ENCODE measurements at places on chromosomes 5 and 9.

GRCh38 chr9:101225271-101225670 lies 159.5 kb downstream of the BAAT start:
- no peak for DNase-seq

DNA sequence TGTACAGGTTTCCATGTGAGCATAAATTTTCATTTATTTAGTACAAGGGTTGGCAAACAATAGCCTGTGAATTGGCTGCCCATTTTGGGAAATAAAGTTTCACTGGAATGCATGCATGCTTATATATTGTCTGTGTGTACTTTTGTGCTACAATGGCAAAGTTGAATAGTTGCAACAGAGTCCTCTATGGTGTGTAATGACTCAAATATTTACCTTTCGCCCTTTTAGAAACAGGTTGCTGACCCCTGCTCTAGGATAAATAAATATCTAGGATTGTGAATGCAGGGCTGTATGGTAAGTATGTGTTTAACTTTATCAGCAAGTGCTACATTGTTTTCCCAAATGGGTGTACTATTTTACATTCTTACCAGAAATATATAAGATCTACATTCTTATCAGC lies 47.2 kb downstream of the XRCC4 start:
- DNase-seq = no peak

GRCh38 chr9:16044579-16044881 lies 491.7 kb downstream of the CCDC171 start:
- no peak for DNase-seq

DNA sequence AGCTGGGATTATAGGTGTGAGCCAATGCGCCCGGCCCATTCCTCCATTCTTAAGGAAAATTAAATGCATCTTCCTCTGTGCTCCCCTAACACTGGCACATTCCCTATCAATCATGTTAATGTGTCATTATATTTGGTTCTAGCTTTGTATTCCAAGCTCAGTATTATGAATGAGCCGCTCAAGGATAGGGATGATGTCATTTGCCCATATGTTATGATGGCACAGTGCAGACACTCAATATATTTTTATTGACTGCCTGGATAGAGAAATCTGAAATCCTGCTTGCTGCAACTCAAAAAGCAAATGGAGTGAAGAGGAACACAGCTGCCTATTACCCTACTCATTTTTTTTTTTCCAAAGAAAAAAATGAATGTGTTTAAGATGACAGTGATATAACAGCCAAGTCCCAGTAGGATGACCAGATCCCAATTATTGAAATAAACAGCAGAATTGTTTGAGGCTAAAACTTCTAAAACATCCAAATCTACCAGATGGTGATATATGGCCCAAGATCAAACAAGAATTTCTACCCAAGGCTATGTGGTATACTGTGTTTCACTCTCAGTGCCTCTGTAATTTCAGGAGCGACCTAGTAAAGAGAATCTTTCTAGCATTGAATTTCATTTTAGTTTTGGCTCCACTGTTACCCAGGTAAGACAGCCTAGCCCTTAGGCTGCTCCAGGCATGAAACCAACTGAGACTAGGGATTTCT lies 16.3 kb downstream of the SUSD1 start:
- DNase-seq = no peak

GRCh38 chr9:127644943-127645342 lies 32.9 kb downstream of the STXBP1 start:
- no peak for DNase-seq

GRCh38 chr5:32504989-32505596 lies 60.6 kb upstream of the ZFR start:
- peak; percentile 70 for DNase-seq

DNA sequence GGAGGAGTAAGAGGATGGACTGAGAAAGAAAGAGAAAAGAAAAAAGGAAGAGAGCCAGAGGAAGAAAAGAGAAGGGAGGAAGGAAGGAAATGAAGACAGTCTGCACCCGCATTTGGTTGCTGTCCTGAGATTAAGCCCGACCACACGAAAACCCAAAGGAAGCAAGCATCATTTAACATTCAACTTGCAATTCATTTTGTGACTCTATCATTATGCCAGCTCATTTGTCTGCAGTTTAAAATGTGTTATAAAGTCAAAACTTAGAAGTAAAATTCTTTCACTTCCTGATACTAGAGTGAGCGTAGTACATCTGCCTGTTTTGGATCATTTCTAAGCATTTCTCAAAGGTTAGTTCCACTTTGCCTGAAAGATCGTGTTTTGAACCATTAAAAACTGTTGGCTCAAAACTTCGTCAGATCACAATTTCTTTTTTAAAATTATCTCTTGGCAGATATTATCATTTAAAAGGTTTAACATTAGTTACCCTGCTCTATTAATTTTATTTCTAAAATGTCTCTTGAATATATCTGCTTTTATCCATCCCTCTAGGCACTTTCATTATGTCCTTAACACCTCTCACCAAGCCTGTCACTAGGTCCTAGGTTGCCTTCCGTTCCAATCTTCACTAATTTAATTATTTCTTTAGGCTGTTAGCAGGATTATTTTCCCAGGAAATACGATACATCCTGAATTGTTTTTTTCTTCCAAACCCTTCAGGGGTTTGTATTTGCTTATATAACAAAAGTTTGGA lies 240.9 kb downstream of the TLE4 start:
- DNase-seq = no peak

DNA sequence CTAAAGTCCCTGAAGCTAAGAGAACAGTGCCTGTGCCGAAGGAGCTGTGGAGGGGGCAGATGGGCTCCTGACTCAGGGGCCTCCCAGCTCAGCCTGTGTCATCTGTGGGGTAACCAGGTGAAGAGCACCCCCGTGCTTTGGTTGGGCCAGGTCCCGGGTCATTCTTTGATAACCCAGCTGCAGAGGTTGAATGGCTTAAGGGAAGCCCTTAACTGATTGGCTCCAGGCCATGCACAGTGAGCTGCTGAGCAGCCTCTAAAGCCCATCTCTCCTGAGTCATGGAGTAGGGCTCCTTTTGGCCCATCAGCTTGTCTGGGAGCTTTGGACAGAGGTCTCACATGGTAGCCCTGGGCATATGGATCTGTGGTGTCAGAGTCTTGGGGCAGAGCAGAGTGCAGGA lies 28.7 kb downstream of the COL27A1 start:
- no peak for DNase-seq

DNA sequence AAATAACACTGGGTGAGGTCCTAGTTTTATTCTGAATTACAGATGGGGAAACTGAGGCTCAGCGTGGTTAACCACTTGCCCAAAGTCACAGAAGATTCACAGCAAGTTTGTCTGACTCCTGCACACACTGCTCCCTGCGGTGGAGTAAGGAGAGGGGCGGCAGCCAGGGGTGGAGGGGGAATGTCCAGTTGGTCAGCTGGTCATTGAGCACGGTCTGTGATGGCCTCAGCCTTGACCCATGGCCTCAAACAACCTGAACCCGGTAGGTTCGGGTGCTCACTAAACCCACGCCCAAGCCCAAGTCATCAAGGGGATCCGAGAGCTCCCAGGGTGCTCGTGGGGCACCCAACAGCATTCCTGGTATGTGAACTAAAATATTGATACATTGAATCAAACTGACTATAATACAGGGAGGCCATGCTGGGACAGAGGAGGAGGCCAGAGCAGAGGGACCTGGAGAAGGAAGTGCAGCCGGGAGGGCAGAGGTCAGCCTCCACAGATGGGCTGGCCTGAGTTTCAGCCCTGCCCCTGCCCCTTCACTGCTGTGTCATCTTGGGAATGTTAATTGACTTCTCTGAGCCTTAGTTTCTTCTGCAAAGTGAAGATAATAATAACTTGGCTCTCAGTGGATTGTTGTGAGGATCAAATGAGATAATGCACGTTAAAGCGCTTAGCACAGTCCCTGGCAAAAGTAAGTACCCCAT lies 3.6 kb upstream of the IL17B start:
- no peak for DNase-seq

DNA sequence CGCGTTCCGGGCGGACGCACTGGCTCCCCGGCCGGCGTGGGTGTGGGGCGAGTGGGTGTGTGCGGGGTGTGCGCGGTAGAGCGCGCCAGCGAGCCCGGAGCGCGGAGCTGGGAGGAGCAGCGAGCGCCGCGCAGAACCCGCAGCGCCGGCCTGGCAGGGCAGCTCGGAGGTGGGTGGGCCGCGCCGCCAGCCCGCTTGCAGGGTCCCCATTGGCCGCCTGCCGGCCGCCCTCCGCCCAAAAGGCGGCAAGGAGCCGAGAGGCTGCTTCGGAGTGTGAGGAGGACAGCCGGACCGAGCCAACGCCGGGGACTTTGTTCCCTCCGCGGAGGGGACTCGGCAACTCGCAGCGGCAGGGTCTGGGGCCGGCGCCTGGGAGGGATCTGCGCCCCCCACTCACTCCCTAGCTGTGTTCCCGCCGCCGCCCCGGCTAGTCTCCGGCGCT lies at the start of gene DAPK1:
Gene DAPK1, plus strand, starts transcription at position 264 of the 442 bp plus-strand sequence. CDS start 1,211 bp downstream, outside the sequence.
- peak; percentile 77 for DNase-seq

DNA sequence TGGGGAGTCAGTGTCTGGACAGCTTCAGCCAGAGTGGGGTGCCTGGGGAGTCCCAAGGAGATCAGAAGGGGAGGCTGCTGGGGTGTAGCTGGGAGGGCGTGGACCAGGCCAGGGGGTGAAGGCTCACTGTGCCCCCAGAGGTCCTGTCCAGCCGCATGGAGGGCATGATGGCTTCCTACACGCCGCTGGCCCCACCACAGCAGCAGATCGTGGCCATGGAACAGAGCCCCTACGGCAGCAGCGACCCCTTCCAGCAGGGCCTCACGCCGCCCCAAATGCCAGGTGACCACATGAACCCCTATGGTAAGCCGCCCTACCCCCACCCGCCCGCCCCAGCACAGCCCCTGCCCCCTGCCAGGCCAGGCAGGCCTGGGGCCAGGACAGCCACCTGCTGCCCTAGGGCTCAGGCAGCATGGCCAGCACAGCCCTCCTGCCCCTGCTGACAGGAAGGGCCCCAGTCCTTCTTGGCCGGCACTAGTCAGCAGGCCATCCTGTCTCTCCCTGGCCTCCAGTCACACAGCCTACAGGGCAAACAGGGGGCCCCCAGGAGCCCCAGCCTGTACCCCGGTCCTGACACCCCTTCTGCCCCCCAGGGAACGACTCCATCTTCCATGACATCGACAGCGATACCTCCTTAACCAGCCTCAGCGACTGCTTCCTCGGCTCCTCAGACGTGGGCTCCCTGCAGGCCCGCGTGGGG lies 82.1 kb downstream of the LMX1B start:
- DNase-seq = no peak

DNA sequence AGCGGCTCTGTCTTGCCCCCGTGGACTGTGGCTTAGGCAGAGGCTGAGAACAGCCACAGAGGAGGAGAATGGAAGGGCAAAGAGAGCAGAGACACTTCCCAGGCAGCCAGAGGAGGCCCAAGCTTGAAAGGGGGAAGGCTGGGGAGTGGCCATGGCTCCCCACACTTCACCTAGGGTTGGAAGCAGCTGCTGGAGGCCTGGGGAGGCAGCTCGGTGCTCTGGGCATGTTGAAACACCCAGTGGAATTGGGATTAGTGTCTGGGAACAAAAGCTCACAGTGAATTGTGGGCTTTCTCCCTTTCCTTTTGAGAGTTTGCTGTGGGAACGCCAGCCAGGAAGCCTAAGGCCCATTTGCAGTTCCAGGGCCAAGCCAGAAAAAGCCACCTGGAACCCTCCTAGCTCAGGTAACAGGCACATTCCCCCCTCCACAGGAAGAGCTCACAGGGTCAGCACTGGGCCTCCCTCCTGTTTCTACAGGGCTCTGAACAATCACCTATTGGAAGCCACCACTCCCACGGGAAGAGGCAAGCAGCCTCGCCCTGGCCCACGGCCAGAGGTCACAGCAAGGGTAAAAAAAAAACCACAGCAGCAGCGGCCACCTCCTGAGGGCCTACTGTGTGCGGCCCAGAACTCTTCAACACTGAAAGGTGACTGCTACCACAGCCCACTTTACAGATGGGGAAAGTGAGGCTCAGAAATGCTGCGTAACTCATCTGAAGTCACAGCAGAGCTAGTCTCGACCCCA lies 20.2 kb downstream of the EEIG1 start:
- no peak for DNase-seq

DNA sequence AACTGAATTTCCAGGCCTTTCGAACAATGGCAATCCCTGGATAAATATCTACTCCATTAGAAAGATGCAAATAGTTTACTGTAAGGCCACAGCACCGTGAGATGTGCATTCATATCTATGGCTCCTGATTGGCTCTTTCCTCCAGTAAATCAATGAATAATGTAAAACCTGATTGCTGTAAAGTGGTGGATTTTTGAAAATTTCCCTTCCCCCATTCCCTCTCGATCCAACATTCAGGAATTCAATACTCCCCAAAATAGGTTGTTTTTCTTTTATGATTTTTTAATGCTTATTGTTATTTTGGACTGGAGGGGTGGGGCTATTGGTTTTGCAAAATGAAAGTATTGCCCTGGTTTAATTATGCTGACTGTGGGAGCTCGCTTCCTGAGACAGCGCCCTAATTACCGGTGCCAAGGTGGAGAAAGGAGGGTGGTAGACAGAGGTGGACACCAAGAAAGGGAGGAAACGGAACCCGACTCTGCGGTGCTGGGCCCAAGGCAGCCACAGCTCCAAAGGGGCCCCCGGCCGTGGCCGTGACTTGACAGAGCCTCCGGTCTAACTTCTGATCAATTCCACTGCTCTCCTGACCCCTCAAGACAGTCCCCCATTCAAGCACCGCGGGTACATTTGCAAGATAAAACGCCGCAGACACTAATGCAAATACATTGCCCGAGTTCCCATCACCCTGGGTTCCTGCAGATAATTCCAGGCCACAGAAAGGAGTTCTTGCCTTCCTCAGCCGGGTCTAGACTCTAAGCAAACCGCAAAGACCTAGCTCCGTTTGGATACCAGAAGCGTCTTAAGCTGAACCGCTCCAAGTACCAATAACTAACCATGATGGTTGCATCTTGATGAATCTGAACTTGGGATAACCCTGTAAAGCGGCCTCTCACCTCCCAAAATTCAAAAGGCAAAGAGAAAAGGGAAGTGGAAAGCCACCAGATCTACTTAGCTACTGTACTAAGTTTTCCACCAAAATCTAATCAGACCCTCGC lies 211.2 kb downstream of the MEF2C start:
- DNase-seq = no peak

DNA sequence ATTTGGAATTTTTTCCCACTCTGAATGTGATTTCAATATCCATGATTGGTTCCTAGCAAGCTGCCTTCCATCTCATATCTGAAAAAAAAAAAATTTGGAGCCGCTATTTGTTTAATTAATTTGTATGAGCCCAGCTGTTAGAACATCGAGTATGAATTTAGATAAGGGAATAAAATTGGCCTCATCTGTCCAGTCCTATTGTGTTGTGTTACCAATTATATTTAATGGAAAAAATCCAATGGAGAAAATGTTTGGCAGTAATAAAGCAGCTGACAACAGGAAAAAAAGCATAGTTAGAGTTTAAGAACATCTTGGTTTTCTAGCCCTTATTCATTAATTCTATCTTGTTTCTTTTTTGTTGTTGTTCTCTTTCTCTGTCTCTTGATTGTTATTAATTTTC lies 735.6 kb upstream of the RIOK2 start:
- DNase-seq = no peak

- peak; percentile 85 for DNase-seq
Observed at GRCh38 chr5:177005619-177006264, 837 bp downstream of the UIMC1 start.

GRCh38 chr9:86549920-86550319 lies 195.7 kb upstream of the TUT7 start:
- DNase-seq = no peak

DNA sequence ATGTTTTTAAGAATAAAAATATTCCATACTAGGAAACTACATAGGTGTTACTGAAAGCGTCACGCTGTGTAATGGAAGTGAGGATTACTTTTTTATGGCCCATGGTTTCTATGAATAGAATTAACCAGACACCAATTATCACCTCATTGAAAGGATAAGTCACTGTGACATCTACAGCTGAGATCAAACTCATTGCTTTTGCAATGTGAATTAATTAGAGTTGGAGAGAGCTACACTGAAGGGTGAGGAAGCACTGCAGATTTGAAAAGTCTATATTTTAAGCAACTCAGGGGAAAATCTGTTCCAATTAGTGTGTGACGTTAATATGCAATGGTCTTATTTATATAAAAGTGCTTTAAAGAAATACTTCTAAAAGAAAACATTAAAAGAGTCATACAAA lies 1300.1 kb upstream of the DMAC1 start:
- no peak for DNase-seq
